Stimulated activated CD8-positive, alpha-beta memory T cell treated with anti-CD3 and anti-CD28 coated beads, Interleukin-15, amount 100 ng/mL, for 24 hours (primary cell): ENCODE measurements at places on chromosomes 2 and 18.

- no peak for DNase-seq
Observed at GRCh38 chr2:145086910-145087309, 567.0 kb upstream of the ZEB2 start.

DNA sequence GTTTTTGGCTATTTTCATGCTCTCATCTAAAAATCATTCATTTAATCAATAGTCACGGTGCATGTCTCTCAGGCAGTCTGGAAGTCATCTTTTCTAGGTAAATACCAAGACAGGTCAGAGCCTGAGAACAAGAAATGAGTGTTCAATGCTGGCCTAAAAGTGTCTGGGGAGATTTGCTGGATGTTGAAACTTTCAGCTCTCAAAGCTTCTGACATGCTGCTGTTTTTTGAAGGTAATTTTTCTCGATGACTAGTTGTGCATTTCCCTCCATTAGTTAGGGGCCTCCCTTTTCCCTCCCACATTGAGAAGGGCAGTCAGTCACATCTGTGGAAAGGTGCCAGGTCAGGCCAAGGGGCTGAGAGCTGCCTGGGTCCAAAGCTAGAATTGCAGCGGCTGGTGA lies 115.6 kb downstream of the LPIN1 start:
- no peak for DNase-seq

DNA sequence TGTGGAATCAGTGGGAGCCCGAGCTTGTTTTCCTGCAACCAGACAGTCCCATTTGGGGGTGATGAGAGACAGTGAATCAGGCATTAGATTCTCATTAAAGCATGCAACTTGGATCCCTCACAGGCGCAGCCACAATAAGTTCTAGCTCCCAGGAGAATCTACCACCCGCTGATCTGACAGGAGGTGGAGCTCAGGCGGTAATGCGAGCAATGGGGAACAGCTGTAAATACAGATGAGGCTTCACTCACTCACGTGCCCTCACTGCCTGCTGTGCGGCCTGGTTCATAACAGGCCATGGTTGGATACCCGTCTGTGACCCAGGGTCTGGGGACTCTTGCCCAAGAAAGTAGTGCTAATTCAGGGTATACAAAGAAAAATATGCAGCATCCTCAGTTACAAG lies 144.8 kb upstream of the RGPD4 start:
- DNase-seq, result no peak

GRCh38 chr2:237763812-237764211 lies 34.8 kb upstream of the RBM44 start:
- DNase-seq, result no peak

DNA sequence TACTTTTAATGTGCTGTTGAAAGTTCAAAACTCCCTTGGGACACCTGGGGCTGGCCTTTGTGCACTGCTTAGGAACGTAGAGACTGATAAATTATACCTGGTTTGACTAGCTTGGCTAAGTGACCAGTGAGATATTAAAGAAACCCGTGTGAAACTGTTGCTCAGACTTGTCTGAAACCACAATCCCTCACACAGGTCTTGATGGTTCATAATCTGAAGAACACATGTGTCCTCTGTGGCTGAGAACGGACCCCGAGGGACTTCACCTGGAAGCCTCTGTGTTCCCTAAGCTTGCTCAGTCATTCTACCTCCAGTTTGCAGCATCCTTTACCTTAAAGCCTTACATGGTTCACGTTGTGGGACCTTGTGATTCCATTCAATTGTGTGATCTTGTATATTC lies 218.8 kb downstream of the CBLN2 start:
- no peak for DNase-seq
